Regular cardiac myocyte (primary cell): ENCODE measurements at places on chromosomes 6 and 20. TPM values are rescaled to one million over a fixed set of nuclear protein-coding genes. Genes with fewer than 3 reads are reported as not detected.

The PGC gene
- not detected in 2 replicates for total RNA-seq

The DNAH8 gene
- total RNA-seq = under 0.01 TPM in 1 of 2 replicates, not detected in the other

The ATXN1 gene
- total RNA-seq = 13.6 and 26.8 TPM in 2 replicates

The PARD6B gene
- total RNA-seq = 0.96 and 1.7 TPM in 2 replicates

The DEFB116 gene
- not detected in 2 replicates for total RNA-seq

The PSORS1C1 gene
- total RNA-seq = 0.19 and 1.7 TPM in 2 replicates

The NHLRC1 gene
- 2.1 and 2.8 TPM in 2 replicates for total RNA-seq

The IRF4 gene
- total RNA-seq = 0.19 and 0.28 TPM in 2 replicates

The MRPS26 gene
- 35.5 and 56.7 TPM in 2 replicates for total RNA-seq

The PRDM13 gene
- total RNA-seq = not detected in 2 replicates

The CAP2 gene
- 17.2 and 17.8 TPM in 2 replicates for total RNA-seq

The BCAS1 gene
- under 0.01 and 0.19 TPM in 2 replicates for total RNA-seq

The EFCAB8 gene
- under 0.01 and 0.38 TPM in 2 replicates for total RNA-seq

The POU5F1 gene
- 0.38 and 3.4 TPM in 2 replicates for total RNA-seq

The IL17A gene
- total RNA-seq = not detected in 2 replicates

The SLC32A1 gene
- under 0.01 TPM in 1 of 2 replicates, not detected in the other for total RNA-seq

The DACT2 gene
- 2.7 and 10.4 TPM in 2 replicates for total RNA-seq

The ADGB gene
- not detected in 2 replicates for total RNA-seq

The BPI gene
- total RNA-seq = 0.28 TPM in 1 of 2 replicates, not detected in the other

The MMP24 gene
- 0.38 and 0.56 TPM in 2 replicates for total RNA-seq

The JPH2 gene
- total RNA-seq = 0.96 and 2.5 TPM in 2 replicates

The MAP7 gene
- total RNA-seq = 0.58 and 1.4 TPM in 2 replicates

The TSHZ2 gene
- total RNA-seq = 0.19 and 1.4 TPM in 2 replicates

The SS18L1 gene
- total RNA-seq = 10.1 and 11.3 TPM in 2 replicates

The EDN3 gene
- not detected in 2 replicates for total RNA-seq

The ZNF292 gene
- 20.7 and 42.0 TPM in 2 replicates for total RNA-seq

The HS3ST5 gene
- total RNA-seq = not detected in 2 replicates

The WFDC2 gene
- not detected in 2 replicates for total RNA-seq

The MATN4 gene
- 0.19 TPM in 1 of 2 replicates, not detected in the other for total RNA-seq

The TLDC2 gene
- total RNA-seq = not detected in 2 replicates

The TFEB gene
- 3.4 and 5.0 TPM in 2 replicates for total RNA-seq

The HLA-DOA gene
- total RNA-seq = not detected in 2 replicates

The LY6G6F gene
- total RNA-seq = not detected in 2 replicates

The SIRPD gene
- total RNA-seq = not detected in 2 replicates

The NKX2-4 gene
- total RNA-seq = not detected in 2 replicates

The TINAG gene
- not detected in 2 replicates for total RNA-seq

The DLK2 gene
- 0.19 and 0.28 TPM in 2 replicates for total RNA-seq

The COL12A1 gene
- total RNA-seq = 163 and 238 TPM in 2 replicates

The CCN6 gene
- total RNA-seq = not detected in 2 replicates

The PTK7 gene
- 47.0 and 107 TPM in 2 replicates for total RNA-seq

The FRK gene
- total RNA-seq = 0.58 and 0.85 TPM in 2 replicates

The SRMS gene
- not detected in 2 replicates for total RNA-seq

The SCRT2 gene
- total RNA-seq = not detected in 2 replicates

The AURKA gene
- 9.6 and 88.8 TPM in 2 replicates for total RNA-seq

The C20orf144 gene
- total RNA-seq = 0.19 and 0.28 TPM in 2 replicates

The STMND1 gene
- not detected in 2 replicates for total RNA-seq

The SLC26A8 gene
- not detected in 2 replicates for total RNA-seq

The RAET1L gene
- total RNA-seq = not detected in 2 replicates

The ANKRD6 gene
- total RNA-seq = 2.5 and 10.1 TPM in 2 replicates

The LGSN gene
- total RNA-seq = under 0.01 TPM in 1 of 2 replicates, not detected in the other

The DYNLT2 gene
- total RNA-seq = 0.58 and 2.0 TPM in 2 replicates

The CAGE1 gene
- under 0.01 TPM in 2 replicates for total RNA-seq

The DEFB132 gene
- not detected in 2 replicates for total RNA-seq

The RIPPLY2 gene
- not detected in 2 replicates for total RNA-seq
